Endothelial cell (in vitro differentiated cells): ENCODE measurements at places on chromosomes 2 and 18. TPM values are rescaled to one million over a fixed set of nuclear protein-coding genes. Genes with fewer than 3 reads are reported as not detected.
A peak's percentile ranks its signal among the peaks of the same experiment; 100 is the strongest.

DNA sequence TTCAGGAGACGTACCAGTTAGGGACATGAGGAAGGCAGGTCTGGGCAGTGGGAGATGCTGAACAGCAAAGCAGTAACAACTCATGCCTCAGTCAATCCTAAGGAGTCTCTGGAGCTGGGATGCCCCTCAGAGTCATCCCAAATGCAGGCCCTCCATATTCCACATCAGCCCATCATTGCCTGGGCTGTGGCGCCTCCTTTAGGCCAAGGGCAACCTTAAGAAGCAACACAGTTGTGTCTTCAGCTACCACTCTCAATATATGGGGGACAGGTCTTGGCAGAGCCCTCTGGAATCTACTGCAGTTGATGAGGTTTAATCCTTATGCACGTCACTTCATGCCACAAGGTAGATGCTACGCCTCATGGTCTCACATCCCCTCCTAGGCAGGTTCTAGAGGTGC is 682.0 kb upstream of the RAB6C start:
- DNase-seq: peak; percentile 22

TDRD15 gene
- total RNA-seq: 0.05 TPM

DNA sequence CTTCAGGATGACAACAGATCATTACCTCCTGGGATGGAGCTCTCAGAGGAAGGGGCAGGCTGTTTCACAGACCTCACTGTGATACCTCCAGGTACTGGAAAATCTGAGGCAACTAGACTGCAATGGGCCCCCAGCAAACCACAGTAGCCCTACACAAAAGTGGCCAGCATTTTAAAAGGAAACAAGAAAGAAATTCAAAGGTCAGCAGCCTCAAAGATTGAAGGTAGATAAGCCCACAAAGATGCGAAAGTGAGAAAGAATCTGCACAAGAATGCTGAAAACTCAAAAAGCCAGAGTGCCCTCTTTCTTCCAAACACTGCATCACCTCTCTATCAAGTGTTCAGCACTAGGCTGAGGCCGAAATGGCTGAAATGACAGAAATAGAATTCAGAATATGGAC is 499.5 kb upstream of the CHAC2 start:
- no peak for DNase-seq

DNA sequence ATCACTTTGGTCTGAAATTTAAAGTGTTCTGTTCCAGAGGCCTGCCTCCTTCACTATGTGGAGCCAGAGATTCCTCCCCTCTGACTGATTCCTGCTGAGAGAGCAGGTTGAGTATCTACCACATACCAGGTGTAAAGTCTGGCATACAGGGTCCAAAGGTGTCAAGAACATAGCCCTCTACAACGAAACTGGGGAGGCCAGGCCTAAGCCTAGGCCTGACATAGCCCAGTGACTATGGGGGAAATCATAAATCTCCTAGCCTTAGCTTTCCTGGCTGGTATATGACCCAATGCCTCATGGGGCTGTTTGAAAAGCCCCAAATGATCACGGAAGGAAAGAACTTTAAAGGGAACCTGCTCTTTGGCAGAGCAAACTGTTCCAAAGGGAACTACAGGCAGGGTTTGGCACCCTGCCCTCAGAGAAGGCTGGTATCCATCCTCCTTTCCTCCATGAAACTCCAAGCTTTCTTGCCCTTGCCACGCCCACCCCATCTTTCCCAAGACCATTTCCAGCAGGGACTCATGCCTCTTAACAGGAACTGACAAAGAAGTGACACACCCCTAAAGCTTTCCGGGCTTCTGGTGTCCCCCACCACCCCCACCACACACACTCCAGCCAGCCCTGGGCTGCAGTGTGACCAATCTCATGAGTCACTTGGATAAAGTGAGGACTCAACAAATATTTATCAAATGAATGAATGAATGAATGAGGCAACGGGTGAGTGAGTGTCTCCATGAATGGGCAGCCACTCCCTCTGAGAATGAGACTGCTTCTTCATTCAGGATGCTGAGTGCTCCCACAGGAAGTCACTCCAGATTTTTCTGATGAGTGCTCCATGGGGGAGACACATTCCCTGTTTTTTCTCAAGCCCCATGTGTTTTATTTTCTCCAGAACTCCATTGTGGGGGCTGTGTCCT is 114.5 kb upstream of the STPG4 start:
- DNase-seq: no peak

DNA sequence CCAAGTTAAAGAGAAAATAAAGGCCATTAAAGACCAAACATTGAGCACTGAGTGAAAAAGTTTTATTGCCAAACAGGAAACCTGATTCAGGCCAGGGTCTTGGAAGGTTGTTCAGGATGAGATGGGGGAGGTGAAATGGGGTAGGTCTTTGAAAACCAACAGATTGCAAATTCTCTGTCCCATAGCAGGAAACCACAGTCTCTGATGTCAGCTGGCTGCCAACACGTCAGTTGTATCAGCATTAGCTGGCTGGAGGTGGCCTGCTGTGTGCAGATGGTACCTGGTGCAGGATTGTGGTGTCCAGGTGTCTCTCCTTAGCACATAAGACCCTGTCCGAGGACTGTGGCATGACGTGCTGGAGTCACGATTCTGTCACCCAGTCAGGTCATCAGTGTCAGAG is 106.3 kb downstream of the MSH2 start:
- no peak for DNase-seq

POTEC gene
- total RNA-seq: not detected

SLC66A2 gene
- total RNA-seq: 31.8 TPM

SEMA4C gene
- total RNA-seq: 279 TPM

DNA sequence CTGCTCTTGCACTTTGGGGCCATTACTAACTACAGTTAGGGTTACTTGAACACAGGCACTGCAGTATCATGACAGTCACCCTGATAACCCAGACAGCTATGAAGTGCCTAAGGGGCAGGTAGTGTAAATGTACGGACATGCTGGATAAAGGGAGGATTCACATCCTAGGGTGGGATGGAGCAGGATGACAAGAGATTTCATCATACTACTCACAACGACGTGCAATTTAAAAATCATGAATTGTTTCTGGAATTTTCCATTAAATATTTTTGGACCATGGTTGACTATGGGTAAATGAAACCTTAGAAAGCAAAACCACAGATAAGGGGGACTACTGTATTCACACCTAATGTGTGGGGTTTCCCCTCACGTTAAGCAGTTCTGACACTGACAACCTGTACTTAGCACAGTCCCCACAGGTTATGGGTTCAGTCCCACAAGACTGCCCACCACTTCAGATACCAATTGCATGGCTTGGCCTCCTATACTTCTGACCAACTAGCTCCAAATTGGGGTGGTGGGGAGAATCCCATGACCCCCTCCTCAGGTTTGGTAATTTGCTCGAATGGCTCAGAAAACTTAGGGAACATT is 75.8 kb downstream of the NAT8 start:
- no peak for DNase-seq

DNA sequence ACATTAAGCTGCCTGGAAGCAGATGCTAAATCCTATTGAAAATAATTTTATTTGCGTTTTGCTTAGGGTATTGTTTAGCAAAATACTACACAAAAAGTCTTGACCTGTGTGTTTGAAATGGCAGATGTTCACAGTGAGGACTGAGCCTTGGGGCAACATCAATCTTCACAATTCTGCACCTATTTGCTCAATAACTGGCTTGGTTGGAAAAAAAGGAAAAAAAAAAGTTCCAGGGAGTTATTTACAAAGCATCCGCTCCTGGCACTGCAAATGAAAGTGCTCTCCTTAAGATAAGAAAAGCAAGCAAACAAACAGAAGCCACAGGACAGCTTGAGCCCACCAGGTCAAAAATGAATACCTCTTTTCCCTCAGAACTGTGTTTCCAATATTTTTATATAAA is 77.7 kb downstream of the MAP2 start:
- DNase-seq: no peak

GRCh38 chr2:140797718-140798117 is 1333.1 kb downstream of the LRP1B start:
- no peak for DNase-seq

GPBAR1 gene
- total RNA-seq: 0.77 TPM

- no peak for DNase-seq
Observed at GRCh38 chr18:2625217-2625616, 30.3 kb upstream of the SMCHD1 start.

ERFE gene
- 0.41 TPM for total RNA-seq

DNA sequence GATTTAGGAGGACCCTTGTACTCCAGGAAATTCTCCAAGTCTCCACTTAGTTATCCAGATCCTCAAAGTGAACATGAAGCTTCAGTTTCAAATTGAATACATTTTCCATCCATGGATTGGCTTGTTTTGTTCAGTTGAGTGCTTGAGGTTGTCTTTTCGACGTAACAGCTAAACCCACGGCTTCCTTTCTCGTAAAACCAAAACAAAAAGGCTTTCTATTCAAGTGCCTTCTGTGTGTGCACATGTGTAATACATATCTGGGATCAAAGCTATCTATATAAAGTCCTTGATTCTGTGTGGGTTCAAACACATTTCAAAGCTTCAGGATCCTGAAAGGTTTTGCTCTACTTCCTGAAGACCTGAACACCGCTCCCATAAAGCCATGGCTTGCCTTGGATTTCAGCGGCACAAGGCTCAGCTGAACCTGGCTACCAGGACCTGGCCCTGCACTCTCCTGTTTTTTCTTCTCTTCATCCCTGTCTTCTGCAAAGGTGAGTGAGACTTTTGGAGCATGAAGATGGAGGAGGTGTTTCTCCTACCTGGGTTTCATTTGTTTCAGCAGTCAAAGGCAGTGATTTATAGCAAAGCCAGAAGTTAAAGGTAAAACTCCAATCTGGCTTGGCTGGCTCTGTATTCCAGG is at the start of gene CTLA4:
Gene CTLA4, plus strand, starts transcription at position 211 of the 640 bp plus-strand sequence. Its CDS starts 172 bp downstream, at position 383.
- DNase-seq: no peak

- no peak for DNase-seq
Observed at GRCh38 chr18:40576507-40577115, 1378.4 kb upstream of the PIK3C3 start.

OTOS gene
- not detected for total RNA-seq

GRCh38 chr2:198187841-198188240 is 383.4 kb downstream of the PLCL1 start:
- DNase-seq: no peak

GRCh38 chr2:158774681-158775080 is 20.4 kb upstream of the DAPL1 start:
- no peak for DNase-seq
